CD4-positive, alpha-beta T cell treated with Interleukin-2 at 100 ng/mL for 4 hours (primary cell): ENCODE measurements at places on chromosomes 1 and 21.
A peak's percentile ranks its signal among the peaks of the same experiment; 100 is the strongest.

- no peak for DNase-seq
These were observed 62.5 kb upstream of the TARBP1 start for GRCh38 chr1:234541286-234541975.

- no peak for DNase-seq
These were observed 6.0 kb downstream of the FTCD start for GRCh38 chr21:46149205-46149901.

- DNase-seq, result no peak
These were observed 1.9 kb downstream of the DHRS3 start for GRCh38 chr1:12615865-12616708.

- DNase-seq, result no peak
These were observed 129.0 kb downstream of the APP start for GRCh38 chr21:26041431-26042180.

- DNase-seq, result no peak
These were observed 58.5 kb upstream of the S1PR1 start for GRCh38 chr1:101178341-101178687.

- no peak for DNase-seq
These were observed 803.8 kb downstream of the ADGRL2 start for GRCh38 chr1:82604524-82604923.

GRCh38 chr1:182235952-182236650 lies 155.5 kb downstream of the GLUL start:
- DNase-seq, result no peak

GRCh38 chr1:49199564-49199963 lies 422.9 kb upstream of the BEND5 start:
- no peak for DNase-seq

DNA sequence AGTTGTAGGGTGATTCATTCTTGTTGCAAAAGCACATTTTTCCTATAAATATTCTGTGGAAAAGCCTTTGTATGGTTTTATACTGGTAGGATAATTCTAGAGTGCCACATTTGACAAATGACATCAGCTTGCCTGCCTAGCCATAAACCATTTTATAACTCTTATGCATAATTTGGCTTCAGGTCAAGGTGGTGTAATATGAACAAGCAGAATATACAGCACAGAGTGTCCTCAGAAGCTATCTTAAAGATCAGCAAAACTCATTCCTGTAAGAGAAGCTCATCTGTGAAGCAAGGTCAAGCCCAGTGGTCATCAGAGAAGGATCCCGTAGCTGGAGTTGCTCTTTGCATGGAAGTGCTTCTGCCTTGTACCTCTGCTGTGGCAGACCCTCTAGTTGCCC lies 24.0 kb upstream of the C1orf21 start:
- DNase-seq, result no peak

DNA sequence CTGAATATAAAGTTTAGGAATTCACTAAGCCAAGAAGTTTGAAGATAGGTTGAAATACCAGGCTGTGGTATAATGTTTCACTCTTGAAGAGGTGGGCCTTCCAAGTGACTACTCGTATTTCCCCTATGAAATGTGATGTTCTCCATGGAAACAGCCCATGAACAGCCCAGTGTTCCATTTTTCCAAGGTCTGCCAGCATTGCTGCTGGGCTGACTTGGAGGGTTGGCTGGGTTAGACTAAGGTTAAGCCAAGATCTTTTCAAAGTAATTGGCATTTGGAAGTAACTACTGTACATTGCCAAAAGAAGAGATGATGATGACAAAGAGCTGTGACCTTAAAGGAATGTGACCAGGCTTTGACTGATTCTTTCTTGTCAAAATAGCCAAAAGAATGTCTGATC lies 73.8 kb downstream of the RPE65 start:
- DNase-seq, result no peak

- DNase-seq, result no peak
These were observed 61.9 kb downstream of the ERG start for GRCh38 chr21:38436341-38436740.

GRCh38 chr1:85279458-85280080 lies 3.1 kb upstream of the BCL10 start:
- no peak for DNase-seq

- no peak for DNase-seq
These were observed 79.2 kb downstream of the MORN1 start for GRCh38 chr1:2312160-2312514.

DNA sequence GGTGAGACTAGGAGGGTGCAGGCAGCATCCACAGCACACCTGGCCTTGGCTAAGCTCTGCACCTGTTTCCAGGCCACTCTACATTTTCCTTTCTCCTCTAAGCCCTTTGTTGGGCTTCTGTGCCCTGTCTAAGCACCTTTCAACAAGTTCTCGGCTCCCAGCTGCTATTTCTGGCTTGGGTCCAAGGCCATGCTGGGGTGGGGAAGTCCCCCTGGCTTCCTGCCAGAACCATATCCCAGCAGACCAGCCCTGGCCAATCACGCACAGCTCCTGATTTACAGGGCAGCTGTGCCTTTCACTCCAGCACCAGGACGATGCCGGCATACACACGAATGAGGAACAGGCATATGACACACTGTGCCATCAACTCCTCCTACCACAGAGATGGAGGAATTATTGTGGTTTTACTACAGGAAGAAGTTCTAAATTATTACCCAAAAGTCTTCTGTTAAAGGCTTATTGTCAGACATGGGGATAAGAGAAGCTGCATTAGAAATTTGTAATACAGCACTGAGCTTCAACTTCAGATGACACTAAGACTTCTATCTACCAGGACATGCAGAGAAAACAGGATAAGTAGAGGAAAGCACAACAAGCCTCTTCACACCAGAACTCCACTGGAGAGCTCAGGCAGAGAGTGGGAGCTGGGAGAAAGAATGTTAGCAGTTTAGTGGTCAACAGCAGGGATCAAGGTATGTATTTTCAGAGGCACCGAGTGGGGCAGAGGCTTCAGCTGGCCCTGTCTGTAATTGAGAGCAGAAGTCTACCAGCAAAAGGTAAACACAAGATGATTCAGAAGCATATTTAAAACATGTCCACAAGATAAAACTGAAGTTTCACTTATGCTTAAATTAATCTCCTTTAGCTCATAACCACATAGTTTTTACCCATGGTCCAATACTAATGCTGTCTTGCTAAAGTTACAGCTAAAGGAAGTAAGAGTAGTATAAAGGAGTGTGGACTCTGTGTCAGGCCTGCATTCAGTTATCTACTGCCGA lies 37.4 kb downstream of the TRIT1 start:
- peak; percentile 85 for DNase-seq

- DNase-seq, result no peak
These were observed 157.7 kb downstream of the TOMM20 start for GRCh38 chr1:234970731-234971476.

- no peak for DNase-seq
These were observed 966.8 kb downstream of the BRINP3 start for GRCh38 chr1:189510827-189511226.
